ENCODE measurements at places on chromosomes 4 and X. TPM values are rescaled to one million over a fixed set of nuclear protein-coding genes. Genes with fewer than 3 reads are reported as not detected.

FRMD7 gene
- total RNA-seq: not detected

GRCh38 chrX:72714478-72714916, 391 bp upstream of the PHKA1 start:
- H3K27me3 ChIP-seq: no peaks in the 10 kb centered on the region
- peak overlapping the region; percentile 40 for H3K4me3 ChIP-seq
- DNase-seq: peak; percentile 68
- peak overlapping the region; percentile 77 for H3K27ac ChIP-seq
- no peaks in the 10 kb centered on the region for H3K36me3 ChIP-seq

DNA sequence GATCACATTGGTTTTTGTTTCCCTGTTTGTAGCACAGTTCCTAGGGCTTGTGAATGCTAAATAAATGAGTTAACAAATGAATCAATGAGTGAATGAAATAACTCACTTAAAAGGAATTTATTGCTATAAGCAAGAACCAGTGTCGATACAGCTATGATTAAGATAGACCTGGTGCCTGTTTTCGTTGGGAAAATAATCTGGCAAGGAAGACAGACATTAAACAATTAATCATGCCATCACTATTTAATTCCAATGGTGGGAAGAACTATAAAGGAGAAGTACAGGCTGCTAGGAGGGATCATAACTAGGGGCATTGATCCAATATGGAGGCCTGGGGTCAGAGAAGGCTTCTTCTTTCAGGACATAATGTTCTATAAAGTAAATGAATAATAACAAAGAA, 4.5 kb upstream of the CBR4 start:
- H3K36me3 ChIP-seq: no peaks in the 10 kb centered on the region
- H3K4me3 ChIP-seq: no peak overlapping the region
- DNase-seq: no peak
- no peaks in the 10 kb centered on the region for H3K4me1 ChIP-seq
- H3K27ac ChIP-seq: no peak overlapping the region

DNA sequence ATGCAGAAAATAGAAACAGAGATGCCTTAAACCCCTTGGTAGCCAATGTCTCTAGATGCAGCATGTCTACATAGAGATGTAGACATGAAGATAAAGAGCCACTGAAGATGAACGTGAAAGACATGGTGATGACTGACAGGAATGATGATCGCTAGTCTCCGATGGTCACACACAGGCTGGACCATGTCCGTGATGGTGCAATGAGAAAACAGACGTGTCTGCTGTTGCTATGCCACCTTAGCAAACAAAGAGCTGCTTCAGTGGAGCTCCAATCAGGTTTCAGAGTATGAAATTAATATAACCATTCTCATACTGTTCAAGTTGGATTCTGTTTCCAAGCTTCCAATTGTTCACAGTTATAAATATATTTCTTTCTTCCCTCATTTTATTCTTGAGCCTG, 256.5 kb downstream of the CAMK2D start:
- DNase-seq: no peak
- H3K27me3 ChIP-seq: no peaks in the 10 kb centered on the region
- H3K27ac ChIP-seq: no peak overlapping the region
- no peaks in the 10 kb centered on the region for H3K4me1 ChIP-seq
- H3K4me3 ChIP-seq: no peak overlapping the region
- peaks cover 17% of the 10 kb centered on the region for H3K36me3 ChIP-seq

All from right atrium auricular region (tissue), 2 donors.